ENCODE measurements at places on chromosomes 3 and 15.

- no peak for DNase-seq
Observed at GRCh38 chr15:39075311-39075710, 505.6 kb upstream of the THBS1 start.

- no peak for DNase-seq
Observed at GRCh38 chr3:175105066-175105465, 245.9 kb downstream of the NAALADL2 start.

DNA sequence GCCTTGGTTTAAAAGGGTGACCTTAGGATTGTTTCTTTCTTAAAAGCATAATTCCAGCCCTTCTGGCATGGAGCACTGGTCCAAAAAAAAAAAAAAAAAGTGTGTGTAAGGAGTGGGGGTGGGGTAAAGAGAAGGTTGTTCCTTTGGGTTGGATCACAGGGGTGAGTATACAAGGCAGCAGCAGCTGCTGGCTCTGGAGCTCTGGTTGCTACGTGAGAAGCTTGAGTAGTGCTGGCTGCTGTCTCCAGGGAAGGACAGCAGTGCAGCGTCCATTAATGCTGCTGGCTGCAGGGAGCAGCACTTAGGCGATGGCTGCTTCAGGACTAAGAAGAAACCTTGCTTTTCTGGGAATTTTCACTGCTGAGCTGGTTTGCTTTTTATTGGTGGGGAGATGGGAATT is 2.3 kb downstream of the SETD5 start:
- no peak for DNase-seq

- no peak for DNase-seq
Observed at GRCh38 chr3:111911446-111911845, 52.4 kb downstream of the PHLDB2 start.

GRCh38 chr3:188390775-188391443 is 237.0 kb downstream of the LPP start:
- no peak for DNase-seq

- no peak for DNase-seq
Observed at GRCh38 chr3:113057117-113057516, 66.3 kb downstream of the GTPBP8 start.

DNA sequence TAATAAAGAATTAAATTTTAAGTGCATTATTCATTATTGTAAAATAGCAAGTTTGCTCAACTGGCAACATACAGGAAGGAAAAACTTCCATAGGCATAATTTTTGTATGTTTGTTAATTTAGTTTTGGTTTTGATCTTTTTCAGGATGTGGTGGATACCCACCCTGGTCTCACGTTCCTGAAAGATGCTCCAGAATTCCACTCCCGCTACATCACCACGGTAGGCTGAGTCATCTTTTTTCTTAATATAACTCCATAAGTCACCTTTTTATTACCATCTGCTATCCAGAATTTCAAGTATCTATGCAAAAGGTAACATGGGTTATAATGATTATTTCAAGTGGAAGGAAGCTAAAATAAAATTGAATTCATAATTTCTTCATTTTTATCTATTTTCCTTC is 104.8 kb downstream of the PPP2R3A start:
- DNase-seq = no peak

GRCh38 chr3:57557085-57557537 is 1.0 kb downstream of the PDE12 start:
- DNase-seq = no peak

DNA sequence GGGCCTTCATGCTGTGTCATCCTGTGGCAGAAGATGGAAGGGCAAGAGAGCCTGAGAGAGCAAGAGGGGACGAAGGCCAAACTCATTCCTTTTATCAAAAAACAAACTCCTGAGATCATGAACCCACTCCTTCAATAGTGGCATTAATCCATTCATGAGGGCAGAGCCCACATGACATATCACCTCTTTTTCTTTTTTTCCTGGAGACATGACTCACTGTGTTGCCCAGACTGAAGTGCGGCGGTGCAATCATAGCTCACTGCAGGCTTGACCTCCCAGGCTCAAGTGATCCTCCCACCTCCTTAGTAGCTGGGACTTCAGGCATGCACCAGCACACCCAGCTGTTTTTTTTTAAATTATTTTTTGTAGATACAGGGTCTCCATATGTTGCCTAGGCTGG is 92.0 kb upstream of the RNU6-1 start:
- DNase-seq = no peak

DNA sequence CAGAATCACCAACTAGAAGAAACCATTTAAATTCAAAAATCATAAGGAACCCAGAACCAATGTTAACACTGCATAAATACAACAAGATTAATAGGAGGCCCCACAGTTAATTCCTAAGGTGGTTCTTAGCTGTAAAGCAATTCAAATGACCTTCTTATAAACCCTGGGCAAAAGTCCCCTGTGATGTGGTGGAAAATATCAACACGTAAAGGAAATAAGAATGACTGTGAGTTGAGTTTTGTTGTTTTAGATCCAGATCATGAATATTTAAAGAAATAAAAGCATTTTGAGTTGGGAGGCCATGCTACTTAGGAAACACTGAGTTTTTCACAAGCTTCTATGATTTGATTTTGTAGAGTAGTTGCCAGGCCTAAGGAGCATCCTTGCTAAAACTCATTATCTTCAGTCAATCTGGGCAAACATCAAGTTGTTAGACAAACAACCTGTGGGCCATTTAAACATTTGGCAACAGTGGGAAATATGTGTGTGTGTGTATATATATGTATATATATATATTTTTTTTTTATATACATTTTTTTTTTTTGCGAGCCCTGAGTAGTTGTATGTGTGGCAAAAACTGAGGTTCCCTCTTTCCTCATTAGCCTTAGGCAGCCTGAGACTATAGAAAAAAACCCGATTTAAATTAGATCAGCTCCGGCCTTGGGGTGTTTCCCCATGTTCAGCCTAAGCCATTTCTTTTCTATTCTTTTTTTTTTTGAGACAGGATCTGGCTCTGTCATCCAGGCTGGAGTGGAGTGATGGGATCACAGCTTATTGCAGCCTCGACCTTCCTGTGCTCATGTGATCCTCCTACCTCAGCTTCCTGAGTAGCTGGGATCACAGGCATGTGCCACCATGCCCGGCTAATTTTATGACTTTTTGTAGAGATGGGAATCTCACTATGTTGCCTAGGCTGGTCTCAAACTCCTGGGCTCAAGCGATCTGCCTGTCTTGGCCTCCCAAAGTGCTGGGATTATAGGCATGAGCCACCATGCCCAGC is 8.0 kb upstream of the PXK start:
- DNase-seq = no peak

DNA sequence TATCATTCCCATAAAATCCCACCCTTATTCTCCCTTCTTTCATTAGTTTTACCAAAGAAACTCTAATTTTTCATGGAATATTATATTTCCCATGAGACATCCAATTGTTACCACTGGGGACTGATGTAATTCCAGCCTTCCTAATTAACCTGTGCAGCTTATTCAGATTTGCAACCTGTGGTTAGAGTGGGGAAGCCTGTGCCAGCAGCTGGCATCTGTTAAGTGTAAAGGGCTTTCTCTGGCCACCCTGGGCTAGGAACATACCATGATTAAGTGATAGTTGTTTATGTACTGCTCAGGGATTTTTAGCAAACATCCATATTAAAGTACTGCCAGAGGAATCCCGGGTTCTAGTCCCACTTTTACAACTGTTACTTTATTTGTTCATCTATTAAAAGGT is 78.2 kb downstream of the TPRG1 start:
- no peak for DNase-seq

DNA sequence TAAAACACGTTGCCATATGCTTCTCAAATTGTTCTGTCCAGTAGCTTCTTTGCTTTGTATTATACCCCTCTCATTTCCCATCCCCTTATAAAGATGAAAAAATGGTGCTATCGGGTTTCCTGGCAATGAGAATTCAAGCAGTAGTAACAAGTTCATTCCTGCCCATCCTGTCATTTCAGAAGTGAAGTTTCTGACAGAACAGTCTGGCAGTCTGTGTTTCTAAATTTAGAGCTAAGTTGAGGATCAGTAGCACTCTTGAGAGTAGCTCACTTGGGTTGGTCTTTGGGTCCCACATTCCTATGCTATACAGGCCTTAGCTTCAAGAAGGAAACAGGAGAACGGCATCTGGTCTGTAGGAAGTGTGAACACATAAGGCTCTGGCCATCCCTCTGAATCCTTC is 134.6 kb downstream of the GHSR start:
- no peak for DNase-seq

DNA sequence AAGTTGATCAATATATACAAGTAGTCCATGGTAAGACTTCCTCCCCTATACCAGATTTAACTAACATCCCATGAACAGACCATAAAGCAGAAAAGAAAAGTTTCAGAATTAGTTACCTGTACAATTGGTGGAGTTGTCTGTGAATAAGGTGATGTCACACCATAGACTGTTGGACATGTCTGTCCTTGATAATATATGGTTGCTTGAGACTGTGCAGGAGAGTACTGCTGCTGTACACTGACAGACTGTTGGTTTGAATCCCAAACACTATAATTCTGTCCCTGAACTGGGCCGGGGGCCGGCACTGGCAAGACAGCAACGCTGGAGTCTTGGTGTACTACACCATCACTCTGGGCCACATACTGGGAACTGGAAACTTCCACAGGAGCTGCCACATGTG is 77.2 kb downstream of the NBEAL2 start:
- DNase-seq = no peak

DNA sequence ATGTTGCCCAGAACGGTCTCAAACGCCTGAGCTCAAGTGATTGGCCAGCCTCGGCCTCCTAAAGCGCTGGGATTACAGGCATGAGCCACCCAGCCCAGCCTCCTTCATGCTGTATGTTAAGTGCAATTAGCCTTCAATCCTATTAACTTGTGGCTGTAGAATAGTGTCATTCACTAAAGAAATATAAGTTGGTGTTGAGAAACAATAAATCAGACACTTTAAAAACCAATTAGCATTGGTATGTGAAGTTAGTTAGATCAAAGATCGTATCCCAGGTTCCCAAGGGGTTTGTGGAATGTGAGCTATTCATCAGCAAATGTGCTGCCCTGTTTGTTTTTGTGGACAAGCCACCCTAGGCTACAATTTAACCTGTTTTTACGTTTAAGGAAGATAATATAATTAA is 11.0 kb upstream of the PIK3CB start:
- no peak for DNase-seq

DNA sequence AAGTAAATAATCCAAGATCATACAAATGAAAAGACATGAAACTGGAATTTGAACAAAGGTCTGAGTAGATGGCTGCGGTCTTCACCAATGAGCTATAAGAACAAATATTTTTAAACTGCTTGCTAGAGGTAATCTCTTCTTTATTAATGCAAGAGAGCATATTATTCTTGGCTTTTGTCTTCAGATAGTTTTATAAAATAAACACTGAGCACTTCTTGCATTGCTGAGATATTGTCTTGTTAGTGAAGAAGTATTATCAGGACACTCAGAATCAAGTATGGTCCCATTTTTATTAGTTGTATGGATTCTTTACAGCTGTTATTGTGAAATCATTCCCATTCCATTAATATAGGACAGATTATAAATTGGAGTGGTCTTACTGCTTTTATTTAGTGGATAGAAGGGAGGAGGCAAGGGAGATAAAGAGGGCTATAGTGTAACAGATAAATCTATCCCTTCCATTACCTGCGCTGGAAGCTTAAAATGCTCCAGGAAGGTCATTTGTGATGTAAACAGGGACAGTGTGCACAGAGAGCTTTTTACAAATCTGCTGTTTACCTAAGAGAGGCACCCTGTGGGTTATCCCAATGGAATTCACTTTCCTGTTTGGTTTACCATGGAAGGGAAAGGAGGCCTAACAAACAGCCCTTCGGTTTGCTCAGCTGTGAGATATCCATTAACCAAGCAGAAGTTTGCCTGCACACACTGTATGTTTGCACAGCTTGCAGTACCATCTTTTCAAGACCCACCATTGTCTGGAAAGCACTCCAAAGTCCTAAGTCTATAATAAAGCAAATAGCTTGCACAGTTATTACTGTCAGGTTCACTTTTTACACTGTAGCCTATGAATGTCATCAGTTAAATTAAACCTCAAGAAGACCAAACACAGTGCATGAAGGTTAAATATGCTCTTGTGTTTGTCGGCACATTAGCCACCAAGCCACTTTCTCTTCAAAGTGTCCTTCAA is 347.7 kb upstream of the TGFBR2 start:
- DNase-seq = no peak

DNA sequence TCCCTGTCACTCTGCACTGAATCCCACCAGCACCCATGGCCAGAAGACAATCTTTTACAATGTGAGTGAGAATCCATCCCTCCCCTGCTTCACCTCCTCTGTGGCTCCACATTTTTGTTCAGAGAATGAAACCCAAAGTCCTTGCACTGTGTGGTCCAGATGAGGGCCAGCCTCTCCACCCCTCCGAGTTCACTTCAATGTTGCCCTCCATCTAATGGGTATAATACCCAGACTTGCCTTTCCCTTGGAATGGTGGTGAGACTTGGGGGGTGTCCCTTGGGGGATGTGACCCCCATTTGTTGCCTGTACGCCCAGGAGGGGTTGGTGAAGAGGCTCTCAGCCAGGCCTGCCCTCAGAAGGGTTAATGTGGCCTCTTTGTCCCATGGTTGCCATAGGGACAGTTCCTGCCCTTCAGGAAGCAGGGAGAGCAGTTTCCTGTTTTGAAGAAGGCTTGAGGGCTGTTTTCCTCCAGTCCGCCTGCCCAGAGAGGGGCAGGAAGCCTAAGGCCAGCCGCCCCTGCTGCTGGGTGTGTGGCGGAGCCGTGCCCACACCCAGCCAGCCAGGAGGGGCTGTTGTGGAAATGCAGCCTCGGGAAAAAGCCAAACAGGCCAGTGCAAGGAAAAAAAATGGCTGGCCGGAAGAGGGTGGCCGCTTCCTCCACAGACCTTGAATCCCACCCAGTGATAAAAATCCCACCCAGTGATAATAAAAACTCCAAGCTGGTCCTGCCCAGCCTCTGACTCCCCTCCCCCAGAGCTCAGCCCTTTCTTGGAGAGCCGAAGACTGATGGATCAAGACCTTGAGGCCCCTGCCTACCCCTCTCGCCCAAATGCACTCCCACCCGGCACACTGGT is 14.6 kb upstream of the FGD5 start:
- DNase-seq = no peak

DNA sequence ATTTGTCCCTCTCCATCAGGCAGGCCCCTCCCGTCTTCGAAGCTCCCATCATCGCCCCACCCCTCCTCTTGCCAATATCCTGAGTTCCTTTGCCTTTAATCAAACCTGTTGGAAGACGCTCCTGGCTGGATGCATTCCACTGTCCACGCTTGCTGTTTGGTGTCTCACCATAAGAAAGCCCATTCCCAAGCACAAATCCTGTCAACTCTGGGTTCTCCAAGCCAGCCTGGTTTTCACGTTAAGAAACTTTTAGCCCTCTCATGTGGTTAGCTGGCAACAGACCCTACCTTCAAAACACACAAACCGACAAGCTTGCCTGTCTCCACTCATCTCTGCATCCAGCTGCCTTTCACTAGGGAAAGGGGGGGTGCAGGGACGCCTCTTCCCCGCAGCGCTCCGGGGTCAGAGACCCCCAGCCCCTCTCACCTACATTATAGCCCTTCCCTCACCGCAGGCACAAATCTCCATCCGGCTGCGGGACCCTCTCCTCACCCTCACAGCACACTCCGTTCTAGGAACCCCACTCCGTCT is 1.1 kb downstream of the GORASP1 start:
- DNase-seq = no peak
